Sigmoid colon (tissue), 7 donors: ENCODE measurements at places on chromosomes 7 and 10. TPM values are rescaled to one million over a fixed set of nuclear protein-coding genes. Genes with fewer than 3 reads are reported as not detected.

Gene TRPV5
- not detected for total RNA-seq

Gene SLC39A12
- total RNA-seq, result 0.16 TPM

Gene ELMO1
- total RNA-seq, result 63.1 TPM

Gene PDK4
- 411 TPM for total RNA-seq

Gene CYCS
- total RNA-seq, result 49.9 TPM

Gene DNAH11
- total RNA-seq, result under 0.01 TPM

Gene MKRN1
- total RNA-seq, result 73.7 TPM

DNA sequence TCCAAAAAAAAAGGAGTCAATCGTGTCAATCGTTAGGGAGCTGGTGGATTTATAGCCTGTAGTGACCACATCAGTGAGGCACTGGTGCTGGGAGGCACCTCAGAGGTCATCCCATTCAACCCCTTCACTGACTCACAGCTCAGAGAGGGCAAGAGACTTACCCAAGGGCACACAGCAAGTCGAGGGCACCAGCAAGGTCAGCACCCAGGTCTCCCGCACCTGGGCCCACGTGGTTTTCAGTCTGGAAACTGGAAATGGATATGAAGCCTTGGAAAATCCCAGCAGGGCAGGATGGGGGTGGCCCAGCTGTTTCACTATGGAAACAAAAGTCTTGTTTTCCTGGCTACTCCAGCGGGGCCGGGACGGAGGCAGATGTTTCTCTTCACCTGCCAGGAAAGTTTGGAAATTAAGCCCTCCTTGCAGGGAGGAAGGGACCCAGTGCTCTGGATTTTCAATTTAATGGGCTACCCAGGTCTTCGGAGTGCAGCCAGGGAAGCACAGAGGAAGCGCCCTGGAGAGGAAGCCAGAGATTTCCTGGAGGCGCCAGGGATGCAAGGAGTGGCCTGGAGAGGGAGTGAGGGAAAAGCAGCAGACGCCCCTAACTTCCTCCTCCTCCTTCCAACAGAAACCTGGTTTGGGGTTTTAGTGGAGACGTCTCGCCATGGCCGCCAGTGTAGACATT lies 157.2 kb upstream of the TNRC18 start:
- DNase-seq, result peak; percentile 81

- DNase-seq, result peak; percentile 87
Measured at GRCh38 chr7:151631953-151632749, 112.5 kb upstream of the RHEB start.

DNA sequence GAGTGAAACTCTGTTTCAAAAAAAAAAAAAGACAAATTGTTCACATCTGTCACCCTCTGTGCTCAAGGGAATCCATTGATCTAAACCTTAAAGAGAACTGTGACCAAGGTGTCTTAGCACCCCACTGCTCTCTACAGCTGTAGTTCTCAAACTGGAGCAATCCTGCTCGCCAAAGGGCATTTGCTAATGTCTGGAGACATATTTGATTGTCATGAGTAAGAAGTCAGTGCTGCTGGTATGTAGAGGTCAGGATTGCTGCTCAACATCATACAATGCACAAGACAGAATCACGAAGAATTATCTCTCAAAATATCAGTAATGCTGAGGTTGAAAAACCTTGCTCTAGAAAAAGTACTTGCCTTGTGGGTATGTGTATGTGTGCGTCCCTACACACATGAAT lies 30.0 kb downstream of the ABLIM1 start:
- no peak for DNase-seq

DNA sequence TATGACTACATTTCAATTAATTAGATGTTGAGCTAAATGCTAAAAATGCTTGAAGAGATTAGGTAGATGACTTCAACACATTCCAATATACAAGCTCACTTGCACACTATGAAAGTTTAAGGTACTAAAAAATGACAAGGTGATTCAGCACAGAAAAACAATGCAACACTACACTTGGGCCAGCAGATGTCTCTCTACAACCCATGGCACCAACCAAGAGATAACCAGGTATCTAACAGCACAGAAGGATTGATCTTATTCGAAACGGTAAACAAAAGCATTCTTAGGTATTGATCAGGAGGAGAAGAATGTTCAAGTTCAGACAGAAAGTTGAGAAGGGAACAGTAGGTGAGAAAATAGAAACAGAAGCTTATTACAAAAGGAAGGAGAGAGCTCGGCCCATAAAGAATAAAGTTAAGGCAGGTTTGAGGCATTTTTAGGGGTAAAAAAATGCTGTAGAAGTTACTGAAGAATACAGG lies 248.2 kb upstream of the KLF14 start:
- DNase-seq, result no peak

GRCh38 chr7:76327610-76328009 lies 25.1 kb downstream of the HSPB1 start:
- peak; percentile 4 for DNase-seq

GRCh38 chr7:150397346-150398107 lies 18.4 kb downstream of the ZNF775 start:
- DNase-seq, result peak; percentile 48

- no peak for DNase-seq
Measured at GRCh38 chr10:126538439-126539135, 131.9 kb downstream of the C10orf90 start.

GRCh38 chr7:139457153-139457946 lies 26.1 kb downstream of the KLRG2 start:
- DNase-seq, result no peak

DNA sequence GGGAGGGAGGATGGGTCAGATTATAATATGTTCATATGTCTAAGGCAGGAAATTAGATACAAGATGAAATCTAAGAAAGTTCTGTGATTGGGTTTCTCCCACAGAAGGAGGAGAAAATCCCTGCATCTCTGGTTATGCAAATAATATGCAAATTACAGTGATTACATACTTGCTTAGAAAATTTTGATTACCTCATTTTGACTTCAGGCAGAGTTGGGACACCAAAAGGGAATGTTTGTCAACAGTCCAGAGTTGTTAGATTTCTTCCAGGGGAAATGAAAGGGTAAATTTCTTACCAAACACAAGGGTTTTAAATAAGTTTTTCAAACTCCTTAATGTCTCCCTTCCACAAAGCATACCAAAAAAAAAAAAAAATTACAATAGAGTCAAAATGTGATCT lies 101.4 kb upstream of the STEAP1B start:
- no peak for DNase-seq

- no peak for DNase-seq
Measured at GRCh38 chr10:11625019-11625735, 13.7 kb upstream of the USP6NL start.

DNA sequence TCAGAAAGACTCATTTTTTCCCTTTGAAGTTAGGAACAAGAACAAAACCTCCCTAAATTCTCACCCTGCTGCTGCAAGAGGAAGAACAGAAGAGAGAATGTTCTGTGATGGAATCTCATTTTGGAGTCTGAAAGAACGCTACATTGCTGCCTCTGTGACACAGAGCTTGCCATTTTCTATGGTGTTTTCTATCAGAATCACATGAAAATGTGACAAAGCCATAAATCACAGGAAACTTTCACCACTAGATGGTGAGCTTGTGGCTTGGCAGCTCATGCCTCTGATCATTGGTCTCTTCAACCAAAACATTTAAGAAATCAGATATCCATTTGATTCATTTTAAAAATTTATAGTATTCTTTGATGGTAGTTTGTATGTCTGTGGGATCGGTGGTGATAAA lies 82.9 kb downstream of the CADPS2 start:
- no peak for DNase-seq

DNA sequence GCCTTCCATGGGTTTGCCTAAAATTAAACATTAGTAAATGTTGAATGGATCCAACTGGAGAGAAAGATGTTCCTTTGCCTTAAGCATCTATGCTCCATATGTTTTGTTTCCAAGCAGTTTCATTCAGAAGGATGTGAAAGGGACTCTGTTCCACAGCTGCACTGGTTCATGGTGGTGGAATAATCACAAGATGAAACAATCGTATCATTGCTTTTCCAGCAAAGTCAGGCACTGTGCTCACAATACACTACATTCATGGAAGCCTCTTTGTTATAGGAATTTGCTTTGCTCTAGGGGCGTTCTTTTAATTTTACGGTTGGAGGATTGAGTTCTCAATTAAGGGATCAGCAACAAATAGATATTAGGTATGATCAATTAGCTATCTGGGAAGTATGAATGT lies 33.8 kb downstream of the RAMP3 start:
- no peak for DNase-seq

GRCh38 chr7:79149831-79150230 lies 303.6 kb downstream of the MAGI2 start:
- no peak for DNase-seq

DNA sequence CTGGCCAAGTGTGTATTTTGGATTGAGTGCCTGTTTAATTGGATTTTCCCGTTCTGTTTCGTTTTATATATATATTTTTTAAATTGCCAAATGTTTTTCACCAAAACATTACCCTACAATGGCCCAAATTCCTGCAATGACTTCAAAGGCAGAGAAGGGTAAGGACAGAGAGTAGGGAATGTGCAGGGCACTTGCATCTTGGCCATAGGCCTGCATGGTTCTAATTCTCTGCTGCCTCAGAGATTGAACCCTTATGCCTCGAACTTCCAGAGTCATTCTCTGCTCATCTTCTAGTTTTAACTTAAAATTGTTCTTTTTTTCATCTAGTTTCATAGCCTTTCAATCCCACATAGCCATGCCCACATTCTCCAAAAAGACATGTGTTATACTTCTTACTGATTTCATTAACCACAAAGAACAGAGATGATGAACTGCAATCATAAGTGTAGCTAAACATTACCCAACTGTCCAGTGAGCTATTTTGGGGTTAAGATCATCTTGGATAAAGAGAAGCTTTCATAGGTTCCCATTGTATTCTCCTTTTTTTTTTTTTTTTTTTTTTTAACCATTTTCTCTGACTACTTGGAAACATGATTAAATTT lies 177.6 kb downstream of the PLXDC2 start:
- DNase-seq, result no peak

DNA sequence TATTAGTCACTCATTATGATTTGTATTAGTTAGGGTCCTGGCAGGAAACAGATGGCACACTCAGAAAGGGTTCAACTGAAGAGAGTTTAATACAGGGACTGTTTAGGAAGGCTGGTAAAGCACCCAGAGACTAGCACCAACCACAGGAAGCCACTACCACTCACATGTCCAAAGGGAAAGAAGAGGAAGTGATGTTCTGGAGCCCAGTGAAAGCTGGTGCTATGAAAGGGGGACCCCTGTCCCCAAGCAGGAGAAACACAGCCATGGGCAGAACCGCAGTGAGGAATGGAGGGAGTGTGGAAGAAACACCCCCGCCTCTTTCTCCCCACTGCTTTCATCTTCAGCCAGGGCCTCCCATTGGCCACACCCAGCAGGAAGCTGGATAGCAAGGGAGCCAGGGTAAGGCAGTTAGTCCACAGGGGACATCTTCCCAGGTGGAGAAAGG lies 3.2 kb upstream of the VSIR start:
- no peak for DNase-seq

GRCh38 chr7:22386206-22386858 lies 29.4 kb upstream of the RAPGEF5 start:
- no peak for DNase-seq

GRCh38 chr10:132674311-132674710 lies 111.6 kb downstream of the NKX6-2 start:
- DNase-seq, result peak; percentile 28

- DNase-seq, result no peak
Measured at GRCh38 chr10:95559896-95560277, 1.3 kb downstream of the SORBS1 start.

DNA sequence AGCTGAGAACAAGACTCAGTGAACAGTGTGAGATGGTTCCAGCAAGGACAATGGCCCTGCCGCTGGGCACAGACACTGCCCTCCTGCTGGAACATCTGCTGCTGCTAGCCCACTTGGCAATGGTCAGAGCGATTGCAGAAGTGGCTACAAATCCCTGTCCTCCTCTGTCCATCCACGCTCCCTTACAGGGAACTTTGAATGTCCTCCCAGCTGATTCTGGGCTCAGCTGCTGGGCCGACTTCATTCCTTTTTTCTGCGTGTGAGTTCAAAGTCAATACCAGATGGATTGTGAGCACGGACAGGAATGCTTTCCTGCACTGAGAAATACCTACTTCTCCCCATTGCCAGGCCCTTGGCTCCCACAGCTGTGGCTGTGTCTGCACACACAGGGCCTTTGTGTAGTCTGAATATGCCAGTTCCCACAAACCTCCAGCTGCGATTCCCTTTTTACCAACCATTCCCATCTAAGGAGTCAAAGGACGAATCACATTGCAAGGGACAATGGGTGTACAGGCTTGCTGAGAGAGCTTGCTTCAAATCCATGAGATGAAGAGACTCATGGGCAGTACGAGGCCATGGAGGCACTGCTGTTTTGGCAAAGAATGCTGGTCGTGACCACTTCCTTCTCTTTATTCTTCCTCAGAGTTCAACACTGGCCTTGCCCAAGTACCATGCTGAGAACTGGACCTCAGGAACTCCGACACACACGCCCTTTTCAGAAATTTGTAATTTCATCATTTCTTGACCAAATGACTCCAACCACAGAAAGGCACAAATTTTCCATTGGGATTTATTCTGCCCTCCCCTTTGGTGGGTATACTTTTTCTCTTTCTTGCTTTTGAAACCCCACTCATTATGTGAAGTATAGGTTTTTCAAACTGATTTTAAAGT lies 44.2 kb downstream of the BPGM start:
- DNase-seq, result no peak

- DNase-seq, result no peak
Measured at GRCh38 chr7:134567368-134567767, 18.5 kb downstream of the AKR1B15 start.

DNA sequence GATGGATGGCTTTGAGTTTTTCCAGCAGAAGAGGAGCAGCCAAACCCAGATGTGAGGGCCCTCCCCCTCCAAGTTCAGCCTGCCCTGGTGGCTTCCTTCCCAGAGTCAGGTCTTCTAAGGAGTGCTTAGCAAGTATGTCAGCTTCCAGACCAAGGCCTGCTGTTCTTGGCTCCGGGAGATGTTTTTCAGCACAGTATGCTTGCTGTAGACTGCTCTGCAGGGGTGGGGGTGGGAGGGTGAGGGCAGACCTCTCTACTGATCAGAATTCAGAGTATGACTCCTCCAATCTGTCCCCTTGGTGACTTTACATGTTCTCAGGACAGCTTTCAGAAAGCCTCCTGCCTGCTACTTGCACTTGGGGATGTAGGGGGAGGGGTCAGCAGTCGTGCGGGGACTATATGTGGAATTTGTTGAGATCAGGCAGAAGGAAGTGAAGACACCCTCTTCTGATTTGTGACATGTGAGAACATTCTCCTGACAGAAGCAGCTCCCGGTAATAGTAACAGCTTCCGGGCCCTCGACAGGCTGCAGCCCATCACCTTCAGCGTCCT lies 516.4 kb upstream of the ZMIZ1 start:
- peak; percentile 95 for DNase-seq

DNA sequence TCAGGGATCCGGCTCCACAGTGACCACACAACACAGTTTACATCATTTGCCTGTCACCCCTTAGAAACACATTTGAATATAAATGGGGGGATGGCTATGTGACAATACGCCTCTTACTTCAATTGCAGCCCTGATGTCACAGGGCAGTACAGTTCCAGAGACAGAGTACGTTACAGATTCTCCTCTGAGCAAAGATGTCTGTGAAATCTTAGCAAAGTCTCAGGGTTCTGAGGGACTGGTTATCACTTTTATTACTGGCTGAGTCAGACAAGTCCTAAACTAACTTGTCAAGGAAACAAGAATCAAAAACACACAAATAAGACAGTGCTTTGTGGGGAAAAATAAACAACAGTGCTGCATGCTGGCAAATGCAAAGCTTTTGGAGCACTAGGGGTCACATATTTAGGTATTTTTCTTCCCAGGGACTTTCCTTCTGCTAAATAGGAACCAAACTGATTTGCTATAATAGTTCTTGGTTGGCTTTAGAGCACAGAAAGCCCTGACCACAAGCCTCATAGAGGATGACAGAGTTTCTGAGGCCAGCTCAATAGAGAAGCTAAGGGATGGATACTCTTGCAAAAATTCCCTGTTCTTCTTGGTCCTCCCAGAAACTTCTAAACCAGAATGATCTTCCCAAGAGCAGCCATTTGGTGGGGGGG lies 501.6 kb downstream of the GRID1 start:
- no peak for DNase-seq
